Activated effector memory CD4-positive, alpha-beta T cell treated with Interleukin-2 at 50 U/mL for 16 hours (primary cell): ENCODE measurements at places on chromosomes 4 and X.

DNA sequence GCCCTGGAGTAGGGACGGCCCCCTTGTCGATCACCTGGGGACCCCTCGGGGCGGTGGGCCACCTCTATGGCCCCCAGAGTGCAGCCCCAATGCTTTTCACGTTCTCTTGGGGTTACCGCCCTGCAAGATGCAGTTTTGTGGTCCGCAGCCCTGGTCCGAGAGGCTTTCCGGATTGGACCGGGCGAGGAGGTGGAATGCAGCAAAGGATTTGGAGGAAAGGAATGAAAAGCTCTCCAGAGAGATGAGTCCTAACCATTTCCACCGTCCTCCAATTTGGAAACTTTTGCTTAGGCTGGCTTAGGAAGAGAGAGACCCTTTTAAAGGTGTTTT lies 601 bp downstream of the SLC25A43 start:
- DNase-seq = no peak

- no peak for DNase-seq
Measured at GRCh38 chr4:152102436-152103000, 341.7 kb upstream of the GATB start.

GRCh38 chr4:3030566-3031356 lies 43.6 kb downstream of the HTT-AS start:
- no peak for DNase-seq

- no peak for DNase-seq
Measured at GRCh38 chrX:100830547-100830946, 10.4 kb downstream of the CSTF2 start.

DNA sequence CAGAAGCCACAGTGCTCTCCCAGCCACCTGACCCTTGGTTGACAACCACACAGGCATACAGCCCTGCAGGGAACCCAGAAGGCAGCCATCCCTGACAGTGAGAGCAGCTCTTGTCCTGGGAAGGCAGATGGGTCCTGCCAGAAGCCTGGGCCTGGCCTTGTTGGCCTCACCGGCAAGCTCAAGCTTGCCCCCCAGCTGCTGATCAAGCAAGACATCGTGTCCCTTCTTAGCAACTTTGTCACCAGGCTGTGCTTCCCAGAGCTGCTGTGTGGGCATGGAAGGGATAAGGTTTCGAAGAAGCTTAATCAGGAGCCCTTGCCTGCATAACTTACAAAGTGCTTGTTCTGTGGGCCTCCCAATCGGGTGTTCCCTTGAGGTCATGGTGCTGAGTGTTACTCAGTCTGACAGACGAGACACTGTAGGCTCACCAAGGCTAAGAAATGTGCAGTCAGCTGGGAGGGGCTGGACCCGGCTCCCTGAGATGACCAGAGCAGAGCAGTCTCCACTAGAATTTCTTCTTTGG lies 6.8 kb upstream of the ABLIM2 start:
- DNase-seq = no peak

GRCh38 chr4:176709417-176709816 lies 83.3 kb downstream of the VEGFC start:
- no peak for DNase-seq

DNA sequence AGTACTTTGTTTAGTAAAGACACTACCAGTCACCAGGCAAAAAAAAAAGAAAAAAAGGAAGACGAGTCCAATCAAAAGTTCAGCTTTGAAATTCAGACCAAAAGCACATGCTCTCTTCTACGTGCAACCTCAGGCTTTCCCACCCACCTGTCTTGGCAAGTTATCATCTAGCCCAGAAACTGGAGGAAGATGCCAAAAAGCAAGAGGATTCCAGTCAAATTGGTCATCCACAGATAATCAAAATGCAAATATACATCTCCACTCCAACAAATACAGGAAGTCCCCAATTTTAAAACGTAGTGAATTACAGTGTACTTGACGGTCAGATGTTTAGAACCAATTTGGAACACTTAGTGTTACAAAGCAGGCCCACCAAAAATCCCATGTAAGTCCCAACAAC lies 96.5 kb downstream of the PALLD start:
- no peak for DNase-seq

GRCh38 chrX:25925946-25926345 lies 212.2 kb upstream of the MAGEB18 start:
- no peak for DNase-seq

GRCh38 chr4:88524171-88524570 lies 595 bp upstream of the PYURF start:
- no peak for DNase-seq

GRCh38 chr4:66482186-66482585 lies 811.9 kb upstream of the EPHA5 start:
- DNase-seq = no peak

DNA sequence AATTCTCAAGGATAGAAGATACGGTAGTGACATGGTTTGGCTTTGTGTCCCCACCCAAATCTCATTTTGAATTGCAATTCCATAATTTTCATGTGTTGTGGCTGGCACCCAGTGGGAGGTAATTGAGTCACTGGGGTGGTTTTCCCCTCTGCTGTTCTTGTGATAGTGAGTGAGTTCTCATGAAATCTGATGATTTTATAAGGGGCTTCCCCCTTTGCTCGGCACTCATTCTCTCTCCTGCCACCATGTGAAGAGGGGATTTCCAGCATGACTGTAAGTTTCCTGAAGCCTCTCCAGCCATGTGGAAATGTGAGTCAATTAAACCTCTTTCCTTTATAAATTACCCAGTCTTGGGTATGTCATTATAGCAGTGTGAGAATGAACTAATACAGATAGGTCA lies 8.5 kb upstream of the SPANXN4 start:
- DNase-seq = no peak

GRCh38 chr4:165208221-165208652 lies 876 bp downstream of the KLHL2 start:
- DNase-seq = no peak

- DNase-seq = no peak
Measured at GRCh38 chr4:86927843-86928395, 6.9 kb upstream of the AFF1 start.

- no peak for DNase-seq
Measured at GRCh38 chr4:158202481-158202880, 7.8 kb upstream of the TMEM144 start.

- no peak for DNase-seq
Measured at GRCh38 chrX:38426785-38427184, 74.4 kb downstream of the OTC start.

DNA sequence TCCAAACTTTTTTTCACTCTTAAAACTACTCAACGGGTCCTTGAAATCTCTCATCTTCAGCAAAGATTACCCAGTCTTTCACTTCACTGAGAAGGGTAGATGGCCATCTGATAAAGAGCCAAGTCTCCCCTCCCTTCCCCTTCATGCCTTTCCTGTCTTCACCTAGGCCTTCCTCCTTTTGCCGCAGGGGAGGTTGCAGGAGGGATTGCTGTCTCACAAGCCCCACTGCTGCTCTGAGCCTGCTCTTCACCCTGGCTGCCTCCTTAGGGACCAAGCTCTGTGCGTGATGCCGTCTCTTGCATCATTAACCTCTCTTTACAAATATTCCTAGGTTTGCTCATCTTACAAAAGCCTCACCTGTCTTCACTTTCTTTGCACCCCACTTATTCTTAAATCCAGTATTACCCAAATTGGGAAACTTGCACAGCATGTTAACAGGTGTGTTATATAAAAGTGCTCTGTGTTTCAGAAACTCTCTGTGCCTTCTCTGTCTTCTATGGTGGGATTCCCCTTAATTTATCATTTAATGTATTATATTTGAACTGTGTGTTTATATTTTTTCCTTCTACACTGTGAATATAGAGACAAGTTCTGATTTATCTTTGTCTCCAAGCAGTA lies 3.8 kb downstream of the ZFX start:
- DNase-seq = no peak

GRCh38 chr4:104973708-104974107 lies 173.0 kb upstream of the TET2 start:
- DNase-seq = no peak

DNA sequence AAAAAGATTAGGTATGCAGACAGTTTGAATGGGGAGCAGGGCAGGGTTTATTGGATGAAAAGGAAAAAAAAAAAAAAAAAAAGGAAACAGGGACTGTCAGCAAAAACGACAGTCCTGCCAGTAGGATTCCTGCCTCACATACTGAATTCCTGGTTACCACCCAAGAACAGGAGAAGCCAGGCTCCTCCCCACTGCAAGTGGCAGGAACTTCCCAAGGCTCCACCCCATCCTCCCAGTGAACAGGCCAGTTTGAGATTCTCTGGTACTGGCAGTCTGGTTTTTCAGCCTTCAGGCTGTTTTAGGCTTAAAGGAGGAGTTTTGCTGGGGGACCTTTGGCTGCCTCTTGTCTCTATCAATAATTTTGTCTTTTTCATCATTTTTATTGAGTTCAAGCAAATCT lies 360.0 kb upstream of the CXorf51A start:
- no peak for DNase-seq

- no peak for DNase-seq
Measured at GRCh38 chrX:56397636-56398035, 165.5 kb downstream of the KLF8 start.

DNA sequence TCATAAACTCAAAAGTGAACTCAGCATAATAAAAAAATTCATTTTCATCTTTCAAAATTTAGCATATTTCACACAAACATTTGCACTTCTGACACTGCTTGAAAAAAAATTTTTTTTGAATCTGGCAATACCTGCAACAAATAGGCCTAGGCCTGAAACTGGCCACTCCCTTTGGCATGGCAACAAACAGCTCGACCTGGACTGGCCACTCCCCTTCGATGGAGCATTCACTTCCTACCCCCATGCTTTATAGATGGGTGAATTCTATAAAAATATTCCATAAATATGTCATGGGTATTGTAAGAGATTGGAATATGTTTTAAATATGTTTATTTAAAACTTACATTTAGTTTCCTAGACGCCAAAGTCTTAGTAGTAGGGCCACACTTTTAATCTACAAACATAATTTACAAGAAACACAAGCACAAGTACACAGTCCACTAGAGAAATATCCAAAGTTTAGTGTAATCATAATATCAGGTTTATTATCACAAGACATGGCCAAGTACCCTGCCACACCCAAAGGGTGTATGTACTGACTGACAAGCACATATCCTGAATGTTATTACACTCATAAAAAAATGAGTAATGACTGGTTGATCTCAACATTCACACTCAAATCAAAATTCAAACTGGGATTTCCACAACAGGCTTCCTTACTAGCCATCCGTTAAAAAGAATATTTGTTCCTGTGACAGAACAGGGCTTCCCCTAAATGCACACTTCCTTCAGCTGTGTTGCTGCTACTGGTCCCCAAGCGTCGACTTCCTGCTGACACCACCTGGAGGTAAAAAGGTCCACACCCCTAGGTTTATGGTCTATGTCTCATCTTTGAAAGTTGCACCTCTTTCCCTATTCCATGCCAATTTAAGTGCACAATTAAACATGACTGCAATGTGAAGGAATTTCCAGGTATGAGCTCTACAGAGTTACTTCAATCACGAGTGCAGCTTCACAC lies 271.5 kb downstream of the NR3C2 start:
- DNase-seq = no peak

DNA sequence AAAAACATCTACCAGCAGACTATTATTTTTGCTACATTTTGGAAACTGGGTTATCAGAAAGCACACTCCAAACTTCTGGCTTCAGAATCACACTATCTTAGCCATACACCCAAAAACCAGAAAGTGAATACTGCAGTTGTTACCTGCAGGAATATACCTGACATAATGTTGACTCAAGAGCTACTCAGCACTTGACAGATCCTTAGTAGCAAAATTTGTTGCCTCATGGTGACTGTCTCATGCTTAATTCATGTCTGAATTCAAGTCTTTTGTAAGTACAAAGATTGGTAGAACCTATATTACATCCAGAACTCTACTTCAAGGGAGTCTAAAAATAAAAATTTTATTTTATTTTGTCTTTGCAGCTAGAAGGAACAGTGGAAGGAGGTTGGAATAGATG lies 140.2 kb upstream of the GYPA start:
- DNase-seq = no peak

GRCh38 chr4:182978152-182978827 lies 61.1 kb upstream of the DCTD start:
- no peak for DNase-seq

DNA sequence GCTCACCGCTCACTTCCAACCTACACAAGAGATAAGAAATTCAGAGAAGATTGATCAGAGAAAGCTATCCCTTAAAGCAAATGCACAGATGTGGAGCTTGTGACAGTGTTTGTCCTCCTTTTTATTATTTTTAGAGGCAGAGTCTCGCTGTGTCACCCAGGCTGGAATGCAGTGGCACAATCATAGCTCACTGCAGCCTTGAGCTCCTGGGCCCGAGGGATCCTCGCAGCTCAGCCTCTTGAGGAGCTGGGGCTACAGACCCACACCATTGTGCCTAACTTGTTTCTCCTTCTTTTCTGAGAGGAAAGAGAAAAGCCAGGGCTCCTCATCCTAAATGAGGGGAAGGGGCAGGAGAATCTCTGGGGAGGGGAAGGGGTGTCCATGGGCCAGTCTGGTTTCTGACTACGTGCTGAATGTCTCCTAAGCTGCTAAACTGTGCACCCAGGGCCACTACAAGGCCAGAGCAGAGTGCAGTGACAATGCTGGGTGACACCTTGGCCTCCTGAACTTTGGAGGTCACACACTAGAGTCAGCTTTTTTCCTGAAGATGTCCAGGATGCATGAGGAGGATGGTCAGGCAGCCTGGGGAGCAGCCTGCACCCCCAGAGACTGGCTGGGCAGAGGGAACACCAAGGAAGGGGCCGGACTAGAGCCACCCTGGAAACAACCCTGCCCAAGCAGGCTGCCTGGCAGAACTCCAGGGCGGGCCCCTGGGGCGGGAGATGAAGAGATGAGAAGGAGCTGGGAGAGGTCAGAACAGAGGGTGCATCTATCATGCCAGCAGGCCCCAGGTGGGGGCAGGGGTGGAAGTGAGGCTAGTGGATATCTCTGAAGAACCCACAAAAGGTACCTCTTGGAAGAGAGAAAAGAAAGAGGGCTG lies 55.5 kb upstream of the PROM1 start:
- DNase-seq = no peak

GRCh38 chrX:54427837-54428424 lies 12.3 kb upstream of the TSR2 start:
- no peak for DNase-seq

DNA sequence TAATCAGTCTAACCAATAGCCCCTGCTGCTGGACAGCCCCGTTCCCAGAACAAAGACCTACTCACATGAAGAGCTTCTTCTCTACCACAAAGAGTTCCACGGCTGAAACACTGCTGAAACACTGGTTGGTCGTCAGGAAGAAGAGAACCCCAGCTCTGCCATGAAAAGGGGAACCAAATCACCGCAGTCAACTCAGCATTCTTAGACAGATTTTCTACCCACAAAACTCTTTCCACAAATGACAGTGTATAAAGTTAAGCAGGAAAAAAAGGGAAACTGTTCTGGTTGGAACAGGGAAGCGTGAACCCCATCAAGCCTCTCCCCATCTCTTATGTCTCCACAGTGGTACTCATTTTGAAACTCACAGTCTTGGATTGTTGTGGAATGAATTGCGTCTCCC lies 57.3 kb downstream of the ABCG2 start:
- no peak for DNase-seq

- DNase-seq = no peak
Measured at GRCh38 chrX:72621625-72622485, 49.2 kb upstream of the HDAC8 start.

GRCh38 chrX:113849408-113849807 lies 734.5 kb upstream of the HTR2C start:
- DNase-seq = no peak
